ENCODE measurements at places on chromosomes 16 and 17.

- no peak for DNase-seq
Measured at GRCh38 chr16:29663016-29663806, at the start of gene SPN. TSS of gene SPN (plus strand) at chr16:29663247. CDS start at chr16:29663729, 482 bp downstream.

GRCh38 chr17:68611353-68612208 lies 10.4 kb upstream of the FAM20A start:
- DNase-seq, result no peak

- DNase-seq, result no peak
Measured at GRCh38 chr16:22789281-22789945, 24.5 kb upstream of the HS3ST2 start.

- peak; percentile 47 for DNase-seq
Measured at GRCh38 chr17:57946798-57947358, 8.3 kb downstream of the CUEDC1 start.

DNA sequence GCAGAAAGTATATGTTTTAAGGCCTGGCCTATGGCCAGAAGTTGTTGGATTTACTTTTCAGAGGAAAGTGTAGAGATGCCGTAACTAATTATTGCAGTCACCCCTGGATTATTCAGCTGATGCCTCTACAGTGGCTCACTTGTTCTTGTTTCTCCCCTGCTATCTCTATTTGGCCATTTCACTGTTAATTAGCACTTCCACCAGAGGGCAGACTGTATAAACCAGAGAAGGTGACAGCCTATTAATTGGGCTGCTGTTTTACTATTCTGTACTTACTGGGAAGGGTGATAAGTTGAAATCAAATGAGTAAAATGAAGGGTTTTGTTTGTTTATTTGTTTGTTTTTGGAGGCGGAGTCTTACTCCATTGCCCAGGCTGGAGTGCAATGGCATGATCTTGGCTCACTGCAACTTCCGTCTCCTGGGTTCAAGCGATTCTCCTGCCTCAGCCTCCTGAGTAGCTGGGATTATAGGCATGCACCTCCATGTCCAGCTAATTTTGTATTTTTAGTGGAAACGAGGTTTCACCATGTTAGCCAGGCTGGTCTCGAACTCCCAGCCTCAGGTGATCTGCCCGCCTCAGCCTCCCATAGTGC lies 66.0 kb downstream of the CDK12 start:
- DNase-seq, result no peak

GRCh38 chr17:15782866-15783265 lies 50.8 kb downstream of the TBC1D26 start:
- peak; percentile 82 for DNase-seq

- no peak for DNase-seq
Measured at GRCh38 chr17:42241871-42242270, 34.3 kb downstream of the STAT5B start.

- peak; percentile 84 for DNase-seq
Measured at GRCh38 chr17:78127239-78127887, 1.2 kb downstream of the TMC6 start.
